ENCODE measurements at places on chromosomes 7 and 10. TPM values are rescaled to one million over a fixed set of nuclear protein-coding genes. Genes with fewer than 3 reads are reported as not detected.

DNA sequence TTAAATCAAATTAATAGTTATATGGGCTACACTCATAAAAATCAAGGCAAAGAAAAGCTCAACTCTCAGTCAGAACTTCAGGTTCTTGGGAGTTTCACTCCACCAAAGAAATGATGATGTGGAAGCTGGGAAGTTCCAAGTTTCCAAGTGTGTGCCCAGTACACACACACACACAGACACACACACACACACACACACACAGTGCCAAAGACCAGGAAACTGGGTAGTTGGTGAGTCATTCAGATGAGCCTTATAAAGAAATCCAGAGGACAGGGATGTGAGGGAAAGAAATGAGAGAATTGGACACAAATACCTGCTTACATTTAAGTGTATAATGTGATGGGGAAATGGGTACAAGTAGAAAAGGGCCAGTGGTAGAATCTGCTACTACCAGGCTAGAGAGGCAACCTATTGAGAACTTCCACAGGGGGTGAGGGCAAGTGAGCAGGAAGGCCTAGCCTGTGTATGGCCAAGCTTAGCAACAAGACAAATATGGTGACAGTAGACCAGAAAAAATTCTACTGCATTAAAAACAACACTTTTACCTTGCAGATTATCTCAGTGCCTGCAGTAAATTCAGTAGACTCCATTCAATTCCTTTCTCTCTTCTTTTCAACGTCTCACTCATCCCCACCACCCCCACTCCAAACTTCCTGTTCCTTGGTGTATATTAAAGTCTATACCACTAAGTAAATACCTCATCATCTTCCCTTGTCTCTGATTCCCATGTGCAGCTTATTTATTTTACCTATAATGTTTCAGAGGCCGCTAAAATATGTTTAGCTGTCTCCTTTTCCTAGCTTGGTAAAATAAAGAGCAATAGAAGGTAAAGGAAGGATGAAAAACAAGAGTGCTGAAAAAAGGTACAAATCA, 95.0 kb downstream of the CABCOCO1 start:
- peaks cover 8% of the 10 kb centered on the region for H3K4me1 ChIP-seq
- no peaks in the 10 kb centered on the region for H3K27me3 ChIP-seq
- H3K36me3 ChIP-seq: no peaks in the 10 kb centered on the region

- no peak overlapping the region for H3K4me3 ChIP-seq
- H3K36me3 ChIP-seq: no peaks in the 10 kb centered on the region
- no peak for DNase-seq
- no peaks in the 10 kb centered on the region for H3K27me3 ChIP-seq
These were observed 397.1 kb upstream of the POT1 start for GRCh38 chr7:125326666-125327255.

- peak overlapping the region; percentile 62 for H3K27ac ChIP-seq
- H3K36me3 ChIP-seq: no peaks in the 10 kb centered on the region
- H3K4me3 ChIP-seq: 0 out of 2 replicates have a peak overlapping the region, but pooled peaks have one; percentile 6
- DNase-seq: peak; percentile 68
These were observed 67.5 kb upstream of the IGFBP3 start for GRCh38 chr7:45988405-45989057.

DNA sequence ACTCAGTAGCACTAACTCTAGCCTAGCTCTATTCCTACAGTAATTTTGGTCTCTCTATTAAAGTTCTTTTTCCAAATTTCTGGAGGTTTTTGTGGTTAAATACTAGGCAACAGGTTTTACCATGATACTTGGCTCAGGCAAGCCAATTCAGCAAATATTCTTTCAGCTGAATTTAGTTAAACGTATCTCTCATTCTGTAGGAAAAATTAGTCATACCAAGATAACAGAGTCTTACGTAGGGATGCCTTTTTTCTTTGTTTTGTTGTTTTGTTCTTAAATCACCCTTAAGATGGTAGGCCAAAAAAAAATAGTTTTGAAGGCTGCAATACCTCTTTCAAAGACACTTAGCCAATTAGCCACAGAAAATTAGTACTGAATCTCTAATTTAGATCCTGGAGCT, 180.5 kb downstream of the MAGI2 start:
- no peak for DNase-seq
- H3K27me3 ChIP-seq: no peaks in the 10 kb centered on the region
- H3K27ac ChIP-seq: no peak overlapping the region
- H3K36me3 ChIP-seq: no peaks in the 10 kb centered on the region
- no peaks in the 10 kb centered on the region for H3K4me1 ChIP-seq
- no peak overlapping the region for H3K4me3 ChIP-seq

DNA sequence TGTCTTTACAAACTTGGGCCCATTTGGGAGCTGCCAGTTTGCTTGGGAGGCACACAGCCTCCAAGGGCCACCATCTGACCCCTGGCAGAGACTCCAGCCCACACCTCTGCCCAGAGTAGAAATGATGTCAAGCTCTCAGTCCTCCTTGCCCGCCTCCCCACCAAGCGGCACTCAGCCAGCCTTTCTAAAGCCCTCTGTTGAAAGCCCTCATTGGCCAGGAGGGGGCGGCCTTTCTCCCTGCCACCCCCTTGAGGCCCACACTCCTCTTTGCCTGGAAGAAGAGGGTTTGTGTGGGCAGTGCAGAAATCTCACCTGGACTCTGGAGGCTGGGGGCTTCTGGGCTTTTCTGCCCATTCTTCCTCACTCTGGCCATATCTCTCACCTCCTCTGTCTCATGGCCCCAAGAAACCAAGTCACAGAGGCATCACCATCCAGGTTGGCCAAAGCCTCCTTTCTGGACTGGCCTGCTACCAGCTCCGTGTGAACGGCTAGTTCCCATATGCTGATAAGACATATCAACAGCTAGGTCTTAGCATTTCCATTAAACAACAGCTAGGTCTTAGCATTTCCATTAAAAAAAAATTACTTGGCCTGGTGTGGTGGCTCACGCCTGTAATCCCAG, 36.1 kb downstream of the UBTD1 start:
- no peak overlapping the region for H3K27ac ChIP-seq
- no peaks in the 10 kb centered on the region for H3K36me3 ChIP-seq
- peak; percentile 44 for DNase-seq
- peaks cover 7% of the 10 kb centered on the region for H3K4me1 ChIP-seq

Gene ASB13
- 15.4 TPM for total RNA-seq

Gene CALHM2
- not detected for total RNA-seq

GRCh38 chr10:93462371-93462770, 19.8 kb downstream of the MYOF start:
- H3K27me3 ChIP-seq: no peaks in the 10 kb centered on the region
- H3K36me3 ChIP-seq: no peaks in the 10 kb centered on the region
- no peak for DNase-seq
- peaks cover 15% of the 10 kb centered on the region for H3K4me1 ChIP-seq

- peaks cover 32% of the 10 kb centered on the region for H3K4me1 ChIP-seq
- no peak overlapping the region for H3K4me3 ChIP-seq
- no peaks in the 10 kb centered on the region for H3K36me3 ChIP-seq
- DNase-seq: no peak
These were observed 108.1 kb downstream of the SNX10 start for GRCh38 chr7:26399736-26400135.

Gene SEMA3C
- 0.13 TPM for total RNA-seq

- no peaks in the 10 kb centered on the region for H3K36me3 ChIP-seq
- peaks cover 77% of the 10 kb centered on the region for H3K4me1 ChIP-seq
- peak overlapping the region; percentile 50 for H3K4me3 ChIP-seq
- H3K27ac ChIP-seq: peak overlapping the region; percentile 11
These were observed 47.1 kb downstream of the SYPL1 start for GRCh38 chr7:106064771-106065574.

- H3K27ac ChIP-seq: no peak overlapping the region
- H3K4me1 ChIP-seq: peaks cover 9% of the 10 kb centered on the region
- H3K36me3 ChIP-seq: no peaks in the 10 kb centered on the region
These were observed 4.2 kb upstream of the PILRA start for GRCh38 chr7:100369105-100369504.

DNA sequence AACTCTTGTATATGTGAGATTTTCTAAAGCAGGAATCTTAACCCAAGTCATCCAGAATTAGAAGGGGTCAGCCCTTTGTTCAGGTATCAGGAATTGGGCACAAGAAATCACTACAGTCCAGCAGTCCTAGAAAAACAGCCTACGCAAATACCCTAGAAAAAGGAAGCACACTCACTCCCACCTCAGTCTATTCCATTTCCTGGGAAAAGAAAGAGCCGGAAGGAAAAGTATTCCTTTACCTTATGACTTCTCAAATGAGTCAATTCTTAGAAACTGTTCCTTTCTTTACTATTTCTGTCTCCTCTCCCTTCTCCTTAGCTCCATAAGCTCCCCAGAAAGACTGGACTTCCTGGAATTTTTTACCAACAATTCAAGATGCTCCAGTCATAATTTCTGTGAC, 62.7 kb downstream of the DNAJC12 start:
- no peaks in the 10 kb centered on the region for H3K36me3 ChIP-seq
- peaks cover 3% of the 10 kb centered on the region for H3K4me1 ChIP-seq
- H3K4me3 ChIP-seq: no peak overlapping the region
- no peak for DNase-seq
- H3K27me3 ChIP-seq: no peaks in the 10 kb centered on the region

- no peaks in the 10 kb centered on the region for H3K36me3 ChIP-seq
- no peak for DNase-seq
- H3K27ac ChIP-seq: no peak overlapping the region
- H3K4me3 ChIP-seq: no peak overlapping the region
- peaks cover 2% of the 10 kb centered on the region for H3K27me3 ChIP-seq
- H3K4me1 ChIP-seq: no peaks in the 10 kb centered on the region
These were observed 187.5 kb downstream of the EVX1 start for GRCh38 chr7:27430105-27430504.

DNA sequence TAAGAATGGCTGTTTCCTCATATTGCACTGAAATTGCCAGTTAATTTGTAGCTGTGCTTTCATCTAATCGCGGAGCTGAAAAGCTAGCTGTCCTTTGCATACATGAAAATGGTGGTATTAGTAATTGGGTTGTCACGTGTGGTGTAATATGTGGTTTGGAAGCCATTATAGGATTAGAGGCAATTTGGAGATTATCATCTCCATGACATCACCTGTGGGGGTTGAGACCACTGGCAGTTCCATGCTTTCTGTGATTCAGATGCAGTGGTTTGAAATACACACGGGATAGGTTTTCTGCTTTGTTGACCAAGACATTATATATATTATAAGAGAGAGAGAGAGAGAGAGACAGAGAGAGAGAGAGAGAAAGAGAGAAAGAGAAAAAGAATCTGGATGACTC, 180.8 kb downstream of the RAB11FIP2 start:
- H3K4me3 ChIP-seq: no peak overlapping the region
- no peaks in the 10 kb centered on the region for H3K36me3 ChIP-seq
- H3K27ac ChIP-seq: no peak overlapping the region
- H3K4me1 ChIP-seq: no peaks in the 10 kb centered on the region
- DNase-seq: no peak
- H3K27me3 ChIP-seq: peaks cover 9% of the 10 kb centered on the region

DNA sequence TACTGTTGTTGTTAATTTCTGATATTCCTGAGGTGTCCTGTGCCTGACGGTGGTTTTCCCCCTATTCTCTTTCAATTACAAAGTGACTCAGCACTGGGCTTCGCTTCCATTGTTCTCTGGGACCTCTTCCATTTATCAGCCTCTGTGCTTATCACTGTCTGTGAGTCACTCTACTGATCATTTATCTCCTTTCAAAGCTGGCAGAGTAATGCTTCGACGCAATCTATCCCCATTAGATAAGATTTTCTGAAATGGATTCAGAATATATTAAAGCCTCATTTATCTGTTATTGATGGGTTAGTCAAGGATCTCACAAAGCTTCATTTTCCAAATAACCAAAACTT, 679.2 kb downstream of the SDK1 start:
- no peaks in the 10 kb centered on the region for H3K27me3 ChIP-seq
- no peak overlapping the region for H3K4me3 ChIP-seq
- no peaks in the 10 kb centered on the region for H3K36me3 ChIP-seq
- peak; percentile 15 for DNase-seq
- no peaks in the 10 kb centered on the region for H3K4me1 ChIP-seq

Gene NPM3
- 160 TPM for total RNA-seq

DNA sequence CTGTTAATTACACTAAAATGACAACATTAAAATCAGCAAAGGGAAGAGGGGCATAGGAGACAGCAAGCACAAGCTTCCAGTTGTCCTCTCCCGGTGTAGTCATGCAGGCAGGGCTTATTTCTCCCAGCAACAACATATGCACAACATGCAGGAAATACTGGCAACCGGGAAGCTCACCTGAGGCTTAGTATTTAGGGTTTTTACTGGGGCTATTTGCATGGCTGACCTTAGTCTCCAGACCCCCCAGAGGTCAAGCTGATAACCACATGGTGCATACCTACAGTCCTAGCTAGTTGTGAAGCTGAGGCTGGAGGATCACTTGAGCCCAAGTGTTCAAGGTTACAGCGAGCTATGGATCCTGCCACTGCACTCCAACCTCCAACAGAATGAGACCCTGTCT, 12.8 kb upstream of the JMJD1C start:
- H3K4me3 ChIP-seq: no peak overlapping the region
- H3K27me3 ChIP-seq: no peaks in the 10 kb centered on the region
- peaks cover 39% of the 10 kb centered on the region for H3K4me1 ChIP-seq
- no peaks in the 10 kb centered on the region for H3K36me3 ChIP-seq
- no peak for DNase-seq

Gene IGF2BP3
- 37.7 TPM for total RNA-seq

GRCh38 chr10:119775529-119775928, 49.7 kb downstream of the INPP5F start:
- H3K27ac ChIP-seq: no peak overlapping the region
- H3K4me1 ChIP-seq: no peaks in the 10 kb centered on the region
- DNase-seq: no peak
- no peak overlapping the region for H3K4me3 ChIP-seq

DNA sequence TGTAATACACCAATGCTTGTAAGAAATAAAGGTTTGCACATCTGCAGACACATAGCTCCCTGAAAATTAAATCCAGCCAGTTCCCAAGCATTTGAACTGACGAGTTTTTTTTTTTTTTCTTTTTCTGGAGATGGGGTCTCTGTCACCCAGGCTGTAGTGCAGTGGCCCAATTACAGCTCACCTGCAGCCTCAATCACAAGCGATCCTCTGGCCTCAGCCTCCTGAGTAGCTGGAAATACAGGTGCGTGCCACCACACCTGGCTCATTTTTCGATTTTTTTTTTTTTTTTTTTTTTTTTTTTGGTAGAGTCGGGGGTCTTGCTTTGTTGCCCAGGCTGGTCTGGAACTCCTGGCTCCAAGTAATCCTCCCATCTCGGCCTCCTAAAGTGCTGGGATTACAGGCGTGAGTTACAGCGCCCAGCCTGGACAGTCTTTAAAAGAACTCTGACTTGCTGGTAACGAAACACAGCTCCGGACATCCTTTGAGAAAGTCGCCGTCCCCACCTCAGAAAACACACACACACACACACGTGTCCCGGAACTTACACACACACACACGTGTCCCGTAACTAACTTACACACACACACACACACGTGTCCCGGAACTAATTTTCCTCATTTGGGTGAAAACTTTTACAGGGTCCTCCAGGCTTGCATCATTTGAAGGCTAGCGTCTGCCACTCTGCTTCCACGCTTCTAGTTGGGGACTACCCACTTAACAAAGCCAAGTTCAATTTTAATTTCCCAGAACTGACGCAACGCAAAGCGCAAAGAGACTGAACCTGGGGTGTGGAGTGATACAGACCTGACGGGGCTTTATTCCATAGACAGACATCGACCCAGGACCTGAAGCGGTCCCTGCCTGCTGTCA, 18.6 kb downstream of the OCM2 start:
- peak overlapping the region; percentile 66 for H3K27ac ChIP-seq
- H3K36me3 ChIP-seq: peaks cover 18% of the 10 kb centered on the region
- H3K27me3 ChIP-seq: no peaks in the 10 kb centered on the region
- DNase-seq: peak; percentile 40
- H3K4me3 ChIP-seq: peak overlapping the region; percentile 89
